Left forelimb (tissue), 1 donor: ENCODE measurements at places on chromosomes 7 and 10.

- no peak for DNase-seq
Measured at GRCh38 chr10:116026315-116026714, 246.7 kb downstream of the GFRA1 start.

DNA sequence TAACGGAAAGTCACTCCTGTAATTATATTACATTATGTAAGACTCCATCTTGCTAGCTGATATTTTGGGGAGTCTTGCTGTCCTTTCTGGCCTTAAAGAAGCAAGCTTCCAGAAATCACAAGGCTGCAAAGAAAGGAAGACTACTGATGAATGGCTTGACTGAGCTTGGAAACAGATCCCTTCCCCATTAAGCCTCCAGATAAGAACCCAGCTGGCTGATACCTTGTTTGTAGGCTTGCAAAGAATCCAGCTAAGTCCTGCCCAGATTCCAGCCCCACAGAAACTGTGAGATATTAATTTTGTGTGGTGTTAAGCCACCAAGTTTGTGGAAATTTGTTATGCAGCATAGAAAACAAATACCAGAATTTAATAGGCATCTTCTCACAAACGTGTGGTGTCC, 49.9 kb upstream of the TMEM106B start:
- no peak for DNase-seq

GRCh38 chr10:33087152-33087551, 129.1 kb upstream of the ITGB1 start:
- DNase-seq = no peak

DNA sequence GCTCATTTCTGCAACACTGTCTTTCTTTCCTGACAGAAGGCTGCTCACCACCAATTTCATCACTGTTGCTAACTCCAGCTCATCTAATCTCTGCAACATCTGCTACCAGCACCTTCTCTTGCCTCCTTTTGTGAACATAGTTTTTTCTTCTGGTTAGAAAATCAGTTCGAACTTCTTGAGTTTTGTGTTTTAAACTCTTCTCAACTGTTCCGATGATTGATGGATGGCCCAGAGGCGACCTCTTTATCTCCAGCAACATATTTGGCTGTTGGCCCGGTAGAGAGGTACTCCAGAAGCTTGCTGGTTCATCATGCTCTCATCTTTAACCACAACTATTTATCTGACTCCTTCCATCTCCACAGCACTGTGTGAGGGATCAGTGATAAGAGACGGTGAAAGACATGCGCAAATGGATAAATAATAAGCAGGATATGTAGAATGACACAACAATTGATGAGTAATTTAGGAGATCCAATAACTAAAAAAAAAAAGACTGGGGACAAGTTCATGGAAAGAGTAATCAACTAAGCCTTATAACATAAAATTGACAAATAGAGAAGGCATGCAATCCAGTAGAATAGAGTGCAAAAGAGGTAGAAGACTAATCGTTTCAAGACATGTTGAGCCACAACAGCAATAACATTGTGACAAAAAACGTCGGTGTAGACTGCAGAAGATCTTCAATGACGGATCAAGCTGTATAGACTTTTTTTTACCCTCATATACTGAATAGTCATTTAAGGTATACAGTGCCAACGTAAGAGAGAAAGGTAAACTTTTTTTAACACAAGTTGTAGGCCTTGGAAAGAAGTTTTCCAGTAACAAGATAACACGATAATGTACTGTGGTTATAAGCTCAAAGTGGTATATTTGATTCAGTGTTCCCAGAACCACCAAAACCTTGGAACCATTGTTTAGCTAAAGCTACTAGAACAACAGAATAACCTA, 152.2 kb downstream of the CRPPA start:
- no peak for DNase-seq

- DNase-seq = no peak
Measured at GRCh38 chr7:35619863-35620262, 75.1 kb downstream of the HERPUD2 start.

- no peak for DNase-seq
Measured at GRCh38 chr7:132764762-132765161, 188.5 kb upstream of the PLXNA4 start.

GRCh38 chr10:109030581-109031210, 892.6 kb downstream of the XPNPEP1 start:
- DNase-seq = no peak

- DNase-seq = no peak
Measured at GRCh38 chr10:118568327-118568848, 27.1 kb downstream of the PRLHR start.

DNA sequence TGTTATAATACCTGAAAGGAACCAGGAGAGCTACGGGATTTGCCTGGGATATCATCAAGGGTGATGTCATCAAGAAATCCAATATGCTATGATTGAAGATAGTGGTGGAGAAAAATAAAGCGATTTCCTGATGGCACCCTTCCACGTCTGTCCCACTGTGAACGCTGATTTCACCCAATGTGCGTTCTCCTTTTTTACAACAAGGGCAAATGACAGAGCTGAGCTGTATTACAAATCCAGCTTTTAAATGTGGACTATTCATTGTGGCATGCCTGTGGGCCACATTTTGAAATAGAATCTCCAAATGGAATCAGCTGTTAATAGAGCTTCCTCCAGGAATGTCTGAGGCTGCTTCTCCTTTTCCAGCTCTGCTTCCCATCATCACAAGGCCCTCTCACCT, 23.3 kb downstream of the SLC13A4 start:
- no peak for DNase-seq

- peak; percentile 65 for DNase-seq
Measured at GRCh38 chr10:59177031-59177797, 771 bp downstream of the PHYHIPL start.

DNA sequence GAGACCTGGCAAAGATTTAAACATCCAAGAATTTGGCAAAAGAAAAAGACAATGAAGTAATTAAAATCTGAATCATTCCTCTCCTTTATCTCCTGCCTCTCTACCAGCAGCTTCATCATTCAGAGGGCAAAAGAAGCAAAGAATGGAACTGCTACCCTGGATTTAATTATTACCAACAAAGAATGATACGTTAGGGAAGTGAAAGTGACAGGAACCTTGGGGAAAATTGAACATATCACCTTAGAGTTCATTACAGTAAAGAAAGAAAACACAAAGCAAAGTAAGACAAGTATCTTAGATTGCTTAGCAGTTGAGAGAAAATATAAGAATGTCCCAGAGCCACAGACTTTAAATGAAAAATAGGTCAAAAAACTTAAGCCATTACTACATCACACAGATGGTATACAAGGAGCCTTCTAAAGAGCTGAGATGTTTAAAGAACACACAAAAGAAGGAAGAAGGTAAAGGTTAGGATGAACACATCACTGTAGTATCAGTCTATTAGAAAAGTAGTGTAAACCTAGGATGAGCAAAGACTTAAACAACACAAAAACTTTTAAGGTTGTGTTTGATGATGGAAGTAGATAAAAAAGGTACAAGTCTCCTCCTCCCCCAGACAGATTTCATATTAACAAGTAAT, 17.5 kb downstream of the CTNNA3 start:
- no peak for DNase-seq

DNA sequence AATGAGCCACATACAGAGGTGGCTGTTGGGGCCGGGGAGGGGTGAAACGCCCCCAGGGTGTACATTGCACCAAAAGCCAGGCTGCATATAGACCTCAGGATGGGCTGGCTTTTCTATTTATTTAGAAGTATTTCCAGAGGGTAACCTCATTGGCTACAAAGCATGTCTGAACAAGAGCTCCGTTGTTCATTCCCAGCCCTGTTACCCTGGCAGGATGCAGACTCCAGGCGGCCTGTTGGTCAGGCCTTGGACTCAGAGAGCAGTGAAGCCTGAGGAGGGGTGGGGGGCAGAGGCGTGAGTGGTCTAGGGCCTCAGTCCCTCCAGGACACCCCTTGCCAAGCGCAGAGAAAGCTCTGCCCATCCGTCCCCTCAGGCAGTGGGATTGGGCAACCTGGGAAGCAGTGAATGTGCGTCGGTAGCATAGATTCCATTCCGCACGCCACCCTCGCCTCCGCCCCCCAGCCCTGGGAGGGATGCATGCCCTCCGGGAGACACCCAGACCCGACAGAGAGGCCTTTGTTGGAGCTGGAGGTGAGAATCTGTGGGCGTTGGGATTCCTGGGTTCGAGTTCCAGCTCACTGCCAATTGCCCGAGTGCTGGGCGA, 41.9 kb downstream of the TCF7L2 start:
- DNase-seq = no peak

DNA sequence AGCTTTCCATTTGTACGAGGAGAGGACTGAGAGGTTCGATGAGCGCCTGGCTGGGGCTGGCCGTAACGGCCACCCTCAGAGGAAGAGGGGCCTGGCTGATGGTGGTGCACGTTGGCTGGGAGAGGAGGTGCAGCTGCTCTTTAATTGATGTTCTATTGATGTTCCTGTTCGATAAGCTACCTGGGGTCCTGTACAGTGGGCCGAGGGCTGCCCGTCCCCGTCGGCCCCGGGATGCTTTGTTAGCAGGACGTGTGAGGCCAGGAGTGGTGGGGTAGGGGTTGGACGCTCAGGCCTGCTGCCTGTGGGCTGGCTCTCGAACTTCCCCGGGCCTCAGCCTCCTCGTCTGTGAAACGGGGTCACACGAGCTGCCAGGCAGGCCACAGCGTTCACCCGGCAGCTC, 25.4 kb downstream of the FAM20C start:
- DNase-seq = no peak

DNA sequence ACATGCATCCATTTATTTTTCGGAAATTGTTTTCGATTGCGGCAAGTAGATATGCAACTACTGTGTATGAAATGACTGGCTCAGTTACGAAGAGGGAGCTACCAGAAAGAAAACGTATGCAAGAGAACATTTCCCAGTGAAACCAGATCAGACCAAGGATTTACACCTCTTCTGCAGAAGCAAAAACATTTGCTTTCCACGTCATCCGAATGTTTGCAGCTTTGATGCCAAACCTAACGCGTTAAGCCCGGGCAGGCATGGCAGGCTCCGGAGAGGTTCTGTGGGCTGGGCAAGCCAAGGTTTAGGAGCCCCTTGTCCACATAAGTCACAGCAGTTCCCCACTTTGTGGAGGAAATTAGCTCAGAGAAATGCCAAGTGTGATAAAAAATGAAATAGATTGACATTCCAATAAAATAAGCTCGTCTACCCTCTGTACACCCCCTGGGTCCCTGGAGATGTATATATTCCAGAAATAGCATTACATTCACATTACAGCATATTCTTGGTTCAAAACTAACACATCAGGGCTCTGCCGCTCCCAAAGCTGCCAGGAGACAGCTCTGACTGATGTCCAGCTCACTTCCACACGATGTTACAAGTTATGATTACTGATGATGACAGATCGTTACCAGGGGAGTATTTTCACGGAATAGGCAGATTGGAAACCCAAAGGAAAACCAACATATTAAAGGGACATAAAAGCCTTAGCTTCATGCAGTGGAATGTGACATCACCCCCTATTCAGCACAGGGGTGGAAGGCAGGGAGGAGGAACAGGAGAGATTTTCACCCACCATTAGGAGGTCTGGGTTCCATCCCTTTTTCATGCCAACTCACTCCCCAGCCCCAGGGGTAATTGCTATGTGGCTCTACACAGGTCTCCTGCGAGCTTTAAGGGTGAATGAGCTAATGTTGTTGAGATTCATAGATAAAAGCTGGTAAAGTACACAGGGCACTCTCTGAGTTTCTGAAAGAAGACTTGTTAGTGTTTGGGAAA, 81.5 kb downstream of the LYZL1 start:
- DNase-seq = no peak

DNA sequence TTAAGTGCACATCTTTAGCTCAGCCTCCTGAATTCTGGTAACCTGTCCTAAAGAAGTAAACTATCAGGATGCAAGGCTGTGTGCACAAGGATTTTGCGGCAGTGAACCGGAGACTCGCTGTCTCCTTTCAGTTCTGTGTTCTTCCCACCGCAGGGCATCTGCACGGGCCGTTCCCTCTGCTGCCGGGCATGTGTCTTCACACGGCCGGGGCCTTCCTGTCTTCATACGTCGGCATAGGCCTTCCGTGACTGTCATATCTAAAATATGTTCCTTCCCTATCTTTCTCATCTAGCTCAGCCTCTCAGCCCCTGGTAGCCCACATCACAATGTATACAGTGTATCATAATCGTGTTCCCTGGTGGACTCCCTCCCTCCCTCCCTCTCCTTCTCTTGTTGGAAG, 16.4 kb downstream of the PALD1 start:
- no peak for DNase-seq

DNA sequence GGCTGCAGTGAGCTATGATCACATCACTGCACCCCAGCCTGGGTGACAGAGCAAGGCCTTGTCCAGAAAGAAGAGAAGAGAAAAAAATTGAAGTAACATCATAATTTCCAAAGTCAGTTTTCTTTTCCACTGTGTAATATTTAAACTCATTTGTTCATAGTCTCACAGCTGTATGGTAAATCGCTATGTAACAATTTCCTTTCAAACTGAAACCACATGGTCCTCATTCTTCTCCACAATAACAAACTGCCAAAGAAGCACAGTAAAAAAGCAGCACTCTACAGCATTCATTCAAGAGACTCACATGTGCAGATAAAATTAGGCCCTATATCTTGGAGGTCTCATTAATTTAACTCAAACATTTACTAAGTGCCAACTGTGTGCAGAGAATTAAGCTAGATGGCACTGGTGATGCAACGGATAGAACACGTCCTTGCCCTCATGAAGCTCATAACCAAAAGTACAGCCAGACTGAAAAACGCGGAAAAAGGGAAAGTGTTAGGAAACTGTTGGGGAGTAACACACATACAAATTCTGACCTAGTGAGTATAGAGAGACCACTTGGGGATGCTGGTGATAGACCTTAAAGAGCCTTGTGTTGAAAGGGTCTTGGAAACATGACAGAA, 174.0 kb upstream of the KCTD7 start:
- DNase-seq = no peak

DNA sequence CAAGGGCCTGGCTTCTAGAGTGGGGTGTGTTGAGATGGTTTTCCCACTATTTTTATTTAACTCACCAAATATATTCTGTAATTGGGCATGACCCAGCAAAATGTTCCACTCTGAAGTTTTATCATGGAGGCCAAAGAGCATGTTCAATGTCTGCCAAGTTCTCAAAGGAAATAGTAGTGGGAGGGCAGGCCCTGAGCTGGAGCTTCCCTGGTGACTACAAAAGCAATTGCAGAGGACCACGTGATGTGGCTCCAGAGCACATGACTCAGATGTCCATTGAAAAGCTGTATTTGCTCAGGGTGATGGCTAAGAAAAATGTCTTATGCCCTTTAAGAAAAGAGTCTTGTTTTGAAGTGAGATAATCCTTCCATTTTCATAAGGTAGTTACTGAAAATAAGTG, 1024.8 kb downstream of the LRMDA start:
- DNase-seq = no peak

GRCh38 chr7:66167773-66168387, 37.3 kb upstream of the TPST1 start:
- DNase-seq = no peak

GRCh38 chr10:97408496-97408992, 7.4 kb upstream of the RRP12 start:
- DNase-seq = no peak
